Progenitor cell of endocrine pancreas (in vitro differentiated cells): ENCODE measurements at places on chromosomes 6 and 20. TPM values are rescaled to one million over a fixed set of nuclear protein-coding genes. Genes with fewer than 3 reads are reported as not detected.
A peak's percentile ranks its signal among the peaks of the same experiment; 100 is the strongest.

DNA sequence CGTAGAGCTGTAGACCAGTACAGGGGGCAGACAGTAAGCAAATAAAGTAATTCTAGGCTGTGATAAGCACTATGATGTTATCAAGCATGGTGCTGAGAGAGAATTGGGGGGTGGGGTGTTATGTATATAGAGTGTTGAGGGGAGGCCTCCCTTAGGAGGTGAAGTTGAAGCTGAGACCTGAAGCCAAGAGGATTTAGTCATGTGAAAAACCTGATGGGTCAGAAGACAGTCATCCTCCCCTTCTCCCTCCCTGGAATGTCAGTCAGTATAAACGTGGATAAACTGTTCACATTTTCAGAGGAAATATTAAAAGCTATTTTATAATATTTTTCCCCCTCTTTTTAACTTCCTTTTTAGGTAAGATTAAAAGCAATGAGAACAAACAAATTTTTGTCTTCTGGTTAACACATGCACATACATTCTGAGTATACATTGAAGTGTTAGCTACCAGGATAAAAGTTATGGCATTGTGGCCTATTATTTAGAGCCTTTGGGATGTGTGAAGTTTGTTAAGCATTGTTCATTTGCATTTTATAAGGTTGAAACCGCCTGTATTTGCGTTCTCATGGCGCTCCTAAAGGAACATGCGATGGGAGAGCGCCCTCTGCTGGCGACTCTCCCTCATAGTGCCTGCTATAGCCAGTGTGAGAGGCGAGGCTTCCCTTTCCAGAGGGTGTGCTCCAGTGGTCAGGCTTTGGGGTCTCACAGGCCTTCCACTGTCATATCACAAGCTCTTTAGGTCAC is 35.4 kb upstream of the MAPK13 start:
- peak; percentile 68 for DNase-seq

GRCh38 chr6:30935018-30935417 is 3.0 kb upstream of the SFTA2 start:
- DNase-seq, result no peak

DNA sequence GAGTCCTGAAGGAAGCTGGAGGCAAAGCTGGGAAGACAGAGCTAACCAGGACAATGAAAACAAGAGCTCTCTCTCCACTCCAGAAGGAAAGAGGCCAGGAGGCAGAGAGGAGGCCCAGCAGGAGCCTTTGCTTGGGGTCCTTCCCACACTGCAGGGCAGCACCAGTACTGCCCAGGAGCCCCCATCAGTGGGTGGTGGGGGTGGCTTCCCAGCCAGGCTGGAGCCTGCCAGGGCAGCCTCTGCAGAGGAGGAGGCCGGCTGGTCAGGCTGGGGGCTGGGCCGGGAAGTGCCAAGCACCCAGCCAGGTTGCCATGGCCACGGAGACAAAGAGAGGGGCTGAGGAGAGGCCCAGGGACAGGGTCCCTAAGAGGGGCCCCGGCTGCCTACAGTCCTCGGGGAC is 33.4 kb downstream of the PREX1 start:
- no peak for DNase-seq

DNA sequence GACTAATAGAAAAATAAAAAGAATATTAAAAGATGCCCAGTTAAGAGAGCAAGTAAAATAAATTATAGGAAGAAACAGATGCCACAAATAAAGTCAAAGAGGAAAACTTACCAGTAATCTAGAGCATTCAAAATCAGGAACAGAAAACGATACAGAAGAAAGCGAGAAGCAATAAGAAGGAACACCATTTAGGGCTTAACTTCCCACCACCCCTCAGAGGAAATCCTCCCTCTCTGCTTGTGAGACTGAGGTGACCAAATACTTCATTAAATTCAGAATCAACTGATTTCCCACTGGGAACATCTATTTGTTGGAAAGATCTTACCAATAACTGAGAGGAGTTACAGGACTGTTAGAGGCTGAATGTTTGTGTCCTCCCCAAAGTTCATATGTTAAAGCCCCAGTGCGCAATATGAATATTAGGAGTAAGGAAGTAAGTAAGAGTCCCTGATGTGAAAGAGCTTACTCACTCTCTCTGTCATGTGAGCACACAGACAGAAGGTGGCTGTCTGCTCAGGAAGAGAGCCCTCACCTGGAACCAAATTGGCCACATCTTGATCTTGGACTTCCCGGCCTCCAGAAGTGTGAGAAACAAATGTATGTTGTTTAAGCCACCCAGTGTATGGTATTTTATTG is 19.5 kb downstream of the KATNA1 start:
- DNase-seq, result no peak

DNA sequence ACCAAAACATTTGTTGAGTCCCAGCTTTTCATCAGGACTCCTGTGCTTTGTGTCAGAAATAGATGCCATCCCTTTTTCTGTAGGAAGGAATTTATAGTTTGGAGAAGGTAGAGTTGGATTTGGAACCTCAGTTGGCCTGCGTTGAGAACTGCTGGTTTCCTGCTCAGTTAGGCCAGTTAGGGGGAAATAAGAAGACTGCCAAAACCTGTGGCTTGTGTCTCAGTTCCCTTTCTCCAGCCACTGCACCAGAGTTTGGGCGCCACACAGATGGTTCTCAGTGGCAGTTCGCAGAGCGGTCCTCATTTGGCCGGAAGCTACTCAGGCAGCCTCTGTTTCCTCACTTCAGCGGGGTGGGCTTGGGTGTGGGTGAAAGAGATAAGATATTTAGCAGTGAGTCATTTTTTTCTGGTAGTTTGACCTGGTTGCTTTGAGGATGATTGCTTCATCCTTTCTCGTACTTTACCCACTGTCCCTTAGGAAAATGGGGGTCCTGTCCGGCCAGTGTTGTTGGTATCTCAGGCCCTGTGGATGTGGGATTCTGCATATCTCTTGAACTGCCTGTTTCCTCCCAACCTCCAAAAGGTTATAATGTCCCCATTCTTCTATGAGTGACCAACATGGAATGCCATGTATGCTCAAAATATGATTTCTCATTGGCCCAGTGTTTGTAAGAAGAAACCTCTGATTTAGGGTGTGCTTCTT is 53.7 kb downstream of the JARID2 start:
- DNase-seq, result no peak

DNA sequence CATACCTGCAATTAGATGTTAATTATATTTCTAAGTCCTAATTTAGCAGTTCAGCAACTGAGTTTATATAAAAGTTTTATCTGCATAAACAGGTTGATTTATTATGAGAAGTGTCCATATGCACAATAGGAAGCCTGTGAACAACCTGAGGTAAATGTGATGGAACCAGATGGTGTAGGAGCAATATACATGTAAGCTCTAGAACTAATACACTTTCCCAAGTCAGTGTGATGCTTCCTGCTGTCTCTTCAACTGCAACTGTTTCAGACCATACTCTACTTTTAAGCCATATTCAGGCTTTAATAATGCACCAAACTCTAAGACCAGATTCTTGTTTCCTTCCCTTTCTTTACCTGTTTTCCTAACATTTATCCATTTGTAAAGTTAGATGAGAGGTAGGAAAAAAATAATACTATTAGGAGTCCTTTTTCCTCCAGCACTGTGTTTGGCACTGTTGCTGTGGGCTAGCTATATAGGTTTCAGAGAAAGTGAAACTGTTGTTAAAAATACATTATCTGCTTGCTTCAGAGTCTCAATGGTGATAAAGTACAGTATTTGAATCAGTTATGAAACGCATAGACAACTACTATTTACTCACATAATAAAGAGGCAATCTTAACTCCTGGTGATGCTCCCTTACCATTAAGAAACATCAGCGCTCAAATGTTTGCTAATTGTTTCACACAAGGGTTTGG is 1009.3 kb downstream of the GRIK2 start:
- no peak for DNase-seq

DNA sequence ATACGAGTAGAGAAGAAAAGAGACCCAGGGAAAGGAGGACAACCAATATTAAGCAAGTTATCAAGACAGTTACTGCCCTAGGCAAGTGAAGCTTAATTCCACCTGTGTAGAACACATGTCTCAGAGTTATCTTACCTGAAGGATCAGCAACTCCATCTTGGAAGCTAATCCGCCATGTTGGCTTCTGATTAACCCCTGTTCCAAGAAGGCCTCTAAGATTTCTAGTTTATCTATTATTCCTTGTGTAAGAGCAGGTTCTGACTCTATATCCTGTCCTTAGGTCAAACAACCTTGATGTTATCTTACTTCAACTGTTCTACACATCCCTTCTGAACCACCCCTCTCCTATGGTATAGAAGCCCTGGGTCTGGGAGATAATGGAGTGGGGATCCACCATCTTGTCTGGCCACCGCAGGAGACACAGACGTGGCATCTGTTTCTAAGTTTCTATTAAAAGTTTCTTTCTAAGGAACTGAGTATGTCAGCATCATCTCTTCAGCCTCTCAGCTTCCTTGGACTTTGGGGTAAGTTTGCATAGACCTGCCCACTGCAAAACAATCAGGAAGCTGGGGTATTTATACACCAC is 27.7 kb upstream of the PTPN1 start:
- DNase-seq, result no peak

DNA sequence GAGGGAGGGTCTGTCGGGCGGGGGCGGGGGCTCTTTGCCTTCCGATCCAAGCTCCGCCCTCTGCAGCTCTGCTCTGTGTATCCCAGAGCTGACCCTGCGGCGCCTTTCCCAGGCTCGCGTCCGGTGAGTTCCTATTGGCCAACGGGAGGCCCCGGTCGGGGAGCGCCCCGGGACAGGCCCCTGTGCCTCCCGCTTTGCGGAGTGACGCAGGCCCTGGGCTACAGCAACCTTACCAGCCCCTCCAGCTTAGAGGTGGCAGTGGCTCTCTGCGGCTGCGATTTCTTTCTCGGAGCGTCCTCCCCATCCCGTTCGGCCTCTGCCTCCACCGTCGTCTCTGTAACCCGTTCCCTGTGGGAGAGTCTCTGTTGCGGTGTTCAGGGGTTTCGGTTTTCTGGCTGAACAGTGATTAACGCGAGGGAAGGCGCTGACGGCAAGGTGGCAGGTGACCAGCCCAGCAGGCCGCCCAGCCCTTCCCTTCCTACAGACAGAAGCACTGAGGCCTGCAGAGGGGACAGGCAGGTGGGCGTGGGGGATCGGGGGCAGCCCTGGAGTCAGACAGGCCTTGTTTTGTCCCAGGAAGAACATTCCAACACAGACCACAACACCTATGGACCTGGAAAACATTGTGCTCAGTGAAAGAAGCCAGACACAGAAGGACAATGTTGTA is 18.1 kb upstream of the CEBPB start:
- DNase-seq, result peak; percentile 81

Gene DSE
- 20.4 and 21.4 TPM in 2 replicates for total RNA-seq

GRCh38 chr6:147279427-147279826 is 75.2 kb downstream of the STXBP5 start:
- DNase-seq, result no peak

DNA sequence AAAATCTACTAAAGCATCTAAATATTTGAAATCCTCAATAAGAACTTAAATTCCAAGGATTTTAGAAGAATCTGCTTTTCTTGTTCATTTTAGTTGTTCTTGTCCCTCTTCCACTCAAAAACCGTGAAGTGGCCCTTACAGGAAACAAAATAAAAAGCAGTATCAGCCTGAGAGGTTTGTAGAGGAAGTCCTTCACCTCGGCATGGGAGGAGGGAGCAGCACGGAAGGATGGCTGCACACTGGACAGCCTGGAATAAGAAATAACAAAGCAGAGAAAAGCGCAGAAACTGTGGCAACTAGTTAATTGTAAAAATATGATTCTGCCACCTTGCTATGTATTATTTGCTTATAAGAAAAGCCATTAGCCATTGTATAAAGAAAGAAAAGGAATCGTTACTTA is 46.1 kb downstream of the RALGAPA2 start:
- no peak for DNase-seq

Gene AKAP12
- 10.6 and 19.3 TPM in 2 replicates for total RNA-seq

Gene CALHM6
- total RNA-seq, result 0.75 and 1.2 TPM in 2 replicates

DNA sequence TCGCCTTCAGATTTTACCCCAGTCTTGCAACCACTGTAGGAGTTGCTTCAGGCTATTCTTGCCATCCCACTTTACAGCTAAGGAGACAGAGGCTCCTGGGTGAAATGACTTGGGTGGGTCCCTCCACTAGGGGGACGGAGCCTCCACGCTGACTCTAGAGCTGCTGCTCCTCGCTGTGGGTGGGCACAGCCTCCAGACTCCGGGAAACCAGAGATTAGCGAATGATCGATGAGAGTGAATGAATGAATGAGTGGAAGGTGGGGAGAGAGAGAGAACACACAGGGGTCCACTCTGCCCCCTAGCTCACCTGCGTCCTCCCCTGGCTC is 10.4 kb downstream of the ZBP1 start:
- DNase-seq, result no peak

Gene OR2H1
- total RNA-seq, result not detected in 2 replicates

- DNase-seq, result peak; percentile 11
These were observed 5.3 kb downstream of the LINC00237 start for GRCh38 chr20:21100578-21101452.

Gene SPTLC3
- 42.7 and 52.2 TPM in 2 replicates for total RNA-seq

Gene MROH8
- total RNA-seq, result 5.7 and 6.1 TPM in 2 replicates

GRCh38 chr20:46894579-46894958 is at the start of gene EYA2:
EYA2 (plus strand) TSS chr20:46894843; CDS start chr20:46990011, 95,168 bp downstream.
- peak; percentile 14 for DNase-seq

GRCh38 chr6:63644668-63645326 is 9.2 kb downstream of the PHF3 start:
- no peak for DNase-seq

DNA sequence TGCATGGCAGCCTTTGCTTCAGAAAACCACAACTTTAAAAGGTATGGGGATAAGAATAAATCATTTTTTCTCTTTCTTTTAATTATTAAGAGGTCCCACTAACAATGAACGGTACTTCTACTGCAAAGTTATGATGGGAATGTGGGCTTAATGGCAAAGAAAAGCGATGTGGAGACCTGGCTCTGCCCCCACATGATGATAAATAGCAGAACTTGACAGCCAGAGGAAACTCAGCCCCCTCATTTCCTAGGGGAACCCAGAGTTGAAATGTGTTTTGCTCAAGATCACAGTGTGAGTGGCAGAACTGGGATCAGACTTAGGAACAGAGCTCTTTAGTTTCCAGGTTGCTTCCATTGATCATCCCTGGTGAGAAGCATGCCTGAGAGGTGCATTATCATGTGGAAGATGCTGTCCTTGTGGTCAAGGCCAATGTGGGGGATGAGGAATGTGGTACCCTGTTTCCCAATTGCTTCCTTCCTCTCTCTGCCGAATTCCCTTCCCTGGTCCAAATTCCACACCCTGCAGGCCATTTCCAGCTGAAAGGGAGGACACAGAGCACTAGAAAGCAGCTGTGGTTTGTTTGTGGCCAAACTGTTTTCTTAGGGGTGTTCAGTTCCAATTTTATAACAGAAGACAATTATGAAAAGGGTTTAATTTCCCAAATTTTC is 66.0 kb downstream of the BACH2 start:
- DNase-seq, result no peak

- DNase-seq, result peak; percentile 29
These were observed 7.2 kb downstream of the HLA-G start for GRCh38 chr6:29834564-29835436.

- DNase-seq, result no peak
These were observed 332.6 kb upstream of the EPHA7 start for GRCh38 chr6:93751969-93752368.

GRCh38 chr6:144578385-144579350 is 293.5 kb downstream of the UTRN start:
- no peak for DNase-seq

GRCh38 chr6:161658211-161658610 is 384.4 kb upstream of the AGPAT4 start:
- no peak for DNase-seq

- no peak for DNase-seq
These were observed 169.3 kb downstream of the OGFRL1 start for GRCh38 chr6:71457929-71458328.

GRCh38 chr6:17768881-17769280 is 62.2 kb upstream of the NUP153 start:
- no peak for DNase-seq
